Stimulated activated CD8-positive, alpha-beta memory T cell treated with anti-CD3 and anti-CD28 coated beads, Interleukin-4, amount 100 ng/mL, for 1 hour (primary cell): ENCODE measurements at places on chromosomes 12 and 14.

DNA sequence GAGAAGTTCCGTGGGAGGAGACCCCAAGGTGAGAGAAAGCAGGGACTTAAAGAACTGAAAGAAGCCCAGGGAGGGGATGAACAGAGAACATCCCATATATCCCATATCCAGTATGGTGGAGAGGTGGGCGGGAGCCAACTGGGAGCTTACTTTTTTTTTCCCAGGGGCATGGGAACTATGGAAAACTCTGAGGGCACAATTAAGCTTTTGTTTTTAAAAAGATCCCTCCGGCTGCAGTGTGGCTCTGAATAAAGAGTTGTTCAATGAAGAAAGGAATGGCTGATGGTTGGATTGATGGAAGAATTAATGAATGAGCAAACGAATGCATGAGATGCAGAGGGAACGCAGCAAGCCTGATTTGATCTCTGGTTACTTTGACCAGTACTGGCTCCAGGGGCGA is 12.6 kb downstream of the NTF3 start:
- DNase-seq, result no peak

DNA sequence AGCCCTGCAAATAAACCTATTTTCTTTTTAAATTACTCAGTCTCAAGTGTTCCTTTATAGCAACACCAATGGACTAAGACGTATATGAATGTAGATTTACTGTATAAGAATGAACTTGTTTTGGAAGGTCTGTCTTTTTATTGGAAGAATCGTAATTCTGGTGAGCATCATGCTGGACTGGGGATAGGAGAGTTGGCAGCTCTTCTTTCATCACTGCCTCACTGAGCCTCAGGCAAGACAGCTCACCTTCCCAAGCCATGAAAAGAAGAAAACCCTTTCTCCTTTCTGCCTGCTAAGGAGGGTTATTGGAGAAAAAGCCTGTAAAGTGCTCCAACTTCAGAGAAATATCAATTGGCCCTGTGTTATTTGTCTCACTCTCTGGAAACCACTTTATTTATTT is 9.1 kb upstream of the RNF34 start:
- no peak for DNase-seq

DNA sequence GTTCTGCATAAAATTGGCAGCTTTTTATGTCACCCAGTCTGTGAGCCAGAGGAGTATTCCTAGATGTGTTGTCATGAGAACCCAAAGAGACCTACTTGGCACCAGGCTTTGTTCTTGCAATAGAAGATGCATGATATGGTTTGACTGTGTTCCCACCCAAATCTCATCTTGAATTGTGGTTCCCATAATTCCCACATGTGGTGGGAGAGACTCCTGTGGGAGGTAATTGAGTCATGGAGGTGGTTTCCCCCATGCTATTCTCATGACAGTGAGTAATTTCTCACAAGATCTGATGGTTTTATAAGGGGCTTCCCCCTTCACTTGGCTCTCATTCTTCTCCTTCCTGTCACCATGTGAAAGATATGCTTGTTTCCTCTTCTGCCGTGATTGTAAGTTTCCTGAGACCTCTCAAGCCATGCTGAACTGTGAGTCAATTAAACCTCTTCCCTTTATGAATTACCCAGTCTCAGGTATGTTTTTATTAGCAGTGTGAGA is 572.0 kb upstream of the ATP2B1 start:
- no peak for DNase-seq

GRCh38 chr12:122021822-122022392 is at the start of gene BCL7A:
BCL7A (plus strand) TSS chr12:122021884; CDS start chr12:122022092, 208 bp downstream.
- no peak for DNase-seq

DNA sequence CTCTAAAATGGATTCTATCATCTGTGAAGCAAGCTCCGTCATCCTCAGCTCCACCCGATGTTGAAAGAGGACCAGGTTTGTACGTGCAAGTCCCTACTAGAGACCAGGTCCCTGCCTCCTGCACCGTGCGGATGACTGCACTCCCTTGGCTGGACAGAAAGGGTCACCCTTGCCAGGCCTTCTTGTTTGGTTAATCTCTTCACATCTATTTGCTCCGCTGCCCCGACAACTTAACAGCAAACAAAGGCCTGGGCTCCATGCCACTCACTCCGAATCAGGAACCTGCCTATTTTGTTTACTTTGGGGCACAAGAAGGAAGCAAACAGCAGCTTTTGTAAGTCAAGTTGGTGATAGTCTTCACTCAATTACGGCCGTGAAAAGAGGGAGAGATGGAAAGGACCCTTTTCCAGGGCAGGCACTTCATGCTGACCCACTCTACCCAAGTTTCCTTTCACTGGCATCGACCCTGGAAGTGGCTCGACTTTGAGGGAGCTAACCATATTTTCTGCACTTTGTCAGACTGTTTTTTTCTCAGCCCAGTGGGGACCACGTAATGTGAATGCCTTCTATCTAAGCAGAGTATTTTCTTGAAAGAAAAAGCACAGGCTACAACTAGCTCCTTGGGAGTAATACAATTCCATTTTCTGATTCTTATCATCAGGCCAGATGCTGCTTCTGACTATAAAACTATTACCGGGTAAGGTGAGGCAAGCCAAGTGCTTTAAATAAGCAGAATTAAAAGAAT is 202.6 kb downstream of the FOXN3 start:
- no peak for DNase-seq

DNA sequence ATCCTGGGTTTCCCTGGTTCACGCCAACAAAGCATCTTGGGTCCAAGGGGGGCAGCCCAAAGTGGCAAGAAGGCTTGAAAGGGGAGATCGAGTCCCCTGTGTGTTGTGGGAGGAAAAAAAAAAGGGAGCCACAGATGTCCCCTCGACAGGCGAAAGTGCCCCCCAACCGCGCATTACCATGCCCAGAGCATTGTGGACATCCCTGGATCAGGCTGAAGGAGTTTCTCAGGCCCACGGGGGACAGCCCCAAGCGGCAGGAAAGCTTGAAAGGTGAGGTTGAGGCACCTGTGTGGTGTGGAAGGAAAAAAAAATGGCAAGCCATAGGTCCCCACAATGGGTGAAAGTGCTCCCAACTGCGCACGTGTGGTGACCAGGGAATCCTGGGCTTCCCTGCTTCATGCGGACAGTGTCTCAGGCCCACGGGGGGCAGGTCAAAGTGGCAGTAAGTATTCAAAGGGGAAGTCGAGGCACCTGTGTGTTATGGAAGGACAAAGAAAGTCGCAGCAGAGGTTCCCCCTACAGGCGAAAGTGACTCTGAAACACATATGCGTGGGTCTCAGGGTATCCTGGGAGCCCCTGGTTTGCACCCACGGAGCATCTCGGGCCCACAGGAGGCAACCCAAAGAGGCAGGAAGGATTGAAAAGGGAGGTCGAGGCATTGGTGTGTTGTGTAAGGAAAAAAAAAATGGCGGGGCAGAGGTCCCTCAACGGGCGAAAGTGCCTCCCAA is 580.1 kb downstream of the ALG10 start:
- no peak for DNase-seq

- DNase-seq, result no peak
Measured at GRCh38 chr12:105659355-105660075, 329.0 kb downstream of the C12orf75 start.

GRCh38 chr12:43310596-43310995 is 241.4 kb downstream of the ADAMTS20 start:
- no peak for DNase-seq

- DNase-seq, result no peak
Measured at GRCh38 chr12:131983026-131983425, 33.3 kb downstream of the EP400 start.

GRCh38 chr14:83251402-83251801 is 1717.7 kb upstream of the SEL1L start:
- no peak for DNase-seq

DNA sequence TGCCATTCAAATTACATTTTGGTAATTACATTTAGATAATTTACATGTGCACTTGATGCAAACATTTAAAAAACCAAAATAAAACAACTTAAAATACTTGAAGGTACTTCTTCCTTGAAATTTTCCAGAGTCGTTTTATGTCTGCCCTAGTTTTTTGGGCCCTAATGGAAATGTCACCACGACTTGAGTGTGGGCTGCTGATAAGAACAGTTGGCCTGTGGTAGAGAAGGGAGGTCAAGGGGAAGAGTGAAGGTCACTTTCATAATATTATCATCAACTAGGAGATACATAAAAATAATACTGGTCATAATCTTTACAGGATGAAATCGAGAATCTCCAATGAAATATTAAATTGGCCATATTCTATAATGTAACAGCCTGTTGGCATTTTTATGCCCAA is 23.1 kb downstream of the ZDHHC17 start:
- DNase-seq, result no peak
